ENCODE measurements at places on chromosomes 11 and 22.

DNA sequence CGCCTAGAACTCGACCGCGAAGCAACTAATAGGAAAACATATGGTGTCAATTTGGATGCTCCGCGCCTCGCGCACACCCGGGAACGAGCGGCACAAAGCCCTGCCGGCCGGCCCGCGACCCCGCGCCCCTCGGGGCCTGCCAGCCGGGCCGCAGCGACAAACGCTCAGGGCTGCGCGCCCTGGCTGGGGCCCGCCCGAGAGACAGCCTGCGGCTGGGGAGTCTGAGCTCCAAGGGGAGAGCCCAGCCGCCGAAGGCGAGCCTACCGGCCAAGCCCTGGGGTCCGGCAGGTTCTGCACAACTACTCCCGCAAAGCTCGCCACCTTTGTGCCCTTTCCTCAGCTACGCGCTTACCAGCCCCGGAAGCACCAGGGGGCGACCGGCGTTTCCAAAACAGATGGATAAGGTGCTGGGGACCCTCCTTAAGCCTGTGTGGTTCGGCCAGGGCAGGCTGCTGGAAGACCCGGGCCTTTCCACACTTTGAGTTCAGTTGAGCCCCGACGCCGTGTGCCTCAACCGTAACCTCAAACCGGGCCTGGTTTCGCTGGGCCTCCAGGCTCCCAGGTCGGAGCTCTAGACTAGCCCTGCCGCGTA lies 6.0 kb downstream of the PAX6 start:
- no peak for DNase-seq

DNA sequence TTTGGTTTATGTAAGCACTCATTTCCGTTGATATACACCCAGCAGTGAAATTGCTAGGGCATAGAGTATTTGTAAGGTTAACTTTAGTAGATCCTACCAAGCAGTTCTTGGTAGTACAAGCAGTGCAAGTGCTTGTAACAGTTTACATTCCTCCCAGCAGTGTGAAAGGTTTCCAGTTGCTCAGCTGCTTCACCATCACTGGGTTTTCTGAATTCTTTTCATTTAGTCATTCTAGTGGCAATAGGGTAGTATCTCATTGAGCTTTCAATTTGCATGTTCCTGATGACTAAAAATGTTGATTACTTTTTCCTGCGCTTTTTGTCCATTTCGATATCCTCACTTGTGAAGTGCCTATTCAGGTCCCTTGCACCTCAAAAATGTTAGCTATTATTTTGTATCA lies 34.3 kb downstream of the ZNF202 start:
- DNase-seq = no peak

DNA sequence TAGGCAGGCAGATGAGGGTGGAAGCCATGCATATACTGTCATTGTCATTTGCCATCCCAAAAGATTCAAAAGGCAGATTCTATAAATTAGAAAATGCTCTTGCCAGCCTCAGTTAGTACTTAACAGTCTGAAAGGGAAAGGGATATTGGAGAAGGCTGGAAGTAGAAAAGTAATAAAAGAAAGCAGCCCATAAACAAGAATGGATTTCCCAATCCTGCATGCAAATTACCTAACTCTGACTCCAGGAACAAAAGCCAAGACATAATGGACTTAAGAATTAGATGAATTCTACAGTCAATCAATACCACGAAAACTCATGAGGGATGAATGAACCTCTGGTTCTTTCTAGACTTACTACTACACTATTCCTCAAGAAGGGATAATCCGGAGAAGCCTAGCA lies 5.9 kb downstream of the PAK1 start:
- DNase-seq = no peak

- peak; percentile 16 for DNase-seq
These were observed 35.0 kb upstream of the OR9G4 start for GRCh38 chr11:56783448-56784041.

GRCh38 chr22:36946421-36947158 lies 33.2 kb downstream of the CSF2RB start:
- DNase-seq = no peak

DNA sequence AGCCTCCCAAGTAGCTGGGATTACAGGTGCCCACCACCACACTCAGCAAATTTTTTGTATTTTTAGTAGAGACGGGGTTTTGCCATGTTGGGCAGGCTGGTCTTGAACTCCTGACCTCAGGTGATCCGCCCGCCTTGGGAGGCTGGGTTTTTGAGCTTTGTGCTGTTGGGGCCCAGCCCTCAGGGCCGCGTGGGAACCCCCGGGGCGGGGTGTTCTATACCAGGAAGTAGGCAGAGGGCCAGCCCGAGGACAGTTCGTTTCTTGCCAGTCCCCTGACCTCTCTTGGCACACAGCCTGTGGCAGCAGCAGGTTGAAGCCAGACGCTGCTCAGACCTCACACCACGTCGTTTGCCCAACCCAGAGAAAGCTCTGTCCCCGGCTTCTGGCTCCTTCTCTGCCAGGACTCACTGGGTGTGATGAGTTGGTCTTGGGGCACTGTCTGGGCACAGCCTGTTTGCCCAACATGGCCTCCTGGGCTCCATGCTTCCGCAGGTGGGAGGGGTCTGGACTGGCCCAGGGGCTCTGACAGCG lies 24.9 kb upstream of the CHKA start:
- DNase-seq = no peak

GRCh38 chr11:2312232-2313042 lies 10.6 kb downstream of the TSPAN32 start:
- DNase-seq = peak; percentile 59

DNA sequence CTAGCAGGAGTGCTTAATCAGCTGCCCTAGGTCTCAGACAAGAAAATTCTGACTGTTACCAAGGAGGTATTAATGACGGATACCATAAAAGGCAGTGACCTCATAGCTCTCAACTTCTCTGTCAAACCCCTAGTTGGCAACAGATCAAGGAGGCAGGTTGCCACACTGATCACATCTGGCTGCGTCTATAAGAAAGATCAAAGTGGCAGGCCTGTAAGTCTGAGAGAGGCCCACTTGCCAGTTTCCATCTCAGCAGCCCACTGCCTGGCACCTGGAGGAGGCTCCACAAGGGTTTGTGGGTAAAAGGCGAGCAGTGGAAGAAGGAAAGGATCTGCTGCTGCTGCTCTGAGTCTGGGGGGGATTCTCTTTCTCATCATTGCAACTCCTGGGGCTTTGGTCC lies 239.6 kb upstream of the MPPED2 start:
- no peak for DNase-seq

DNA sequence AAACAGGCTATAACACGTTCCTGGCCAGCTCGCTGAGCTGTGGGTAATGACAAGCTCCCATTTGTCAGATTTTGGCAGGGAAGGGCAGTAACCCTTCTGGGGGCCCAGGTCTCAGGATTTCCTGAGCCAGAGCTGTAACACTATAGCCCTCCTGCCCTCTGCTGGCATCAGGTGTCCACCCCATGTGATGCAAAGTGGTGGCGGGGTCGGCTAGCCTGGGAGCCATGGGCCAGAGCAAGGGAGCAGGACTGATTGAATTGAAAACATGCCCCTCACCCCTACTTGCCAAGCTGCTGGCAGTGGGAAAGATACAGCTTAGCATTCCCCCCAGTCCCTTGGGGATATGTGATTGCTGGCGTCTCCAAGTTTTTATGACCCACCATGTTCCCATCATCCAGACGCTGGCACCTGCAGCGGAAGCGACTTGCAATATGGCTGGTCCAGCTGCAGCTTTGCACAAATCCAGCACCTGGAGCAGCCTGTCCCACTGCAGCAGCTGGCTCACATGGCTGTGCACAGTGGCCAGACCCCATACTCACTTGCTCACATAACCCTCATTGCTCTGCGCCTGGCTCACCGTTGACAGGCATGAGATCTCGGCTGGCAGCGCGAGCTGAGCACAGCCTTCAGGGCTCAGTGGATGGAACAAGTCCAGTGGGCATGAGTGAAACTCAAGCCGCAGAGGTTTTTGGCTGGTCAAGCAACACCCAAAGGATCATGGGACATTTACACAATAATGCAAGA lies 1147.8 kb downstream of the JRKL start:
- no peak for DNase-seq

GRCh38 chr11:77051511-77051910 lies 15.3 kb upstream of the CAPN5 start:
- DNase-seq = no peak

- no peak for DNase-seq
These were observed 48.4 kb upstream of the POLD3 start for GRCh38 chr11:74543991-74544390.

GRCh38 chr22:38727123-38727522 lies 21.4 kb downstream of the GTPBP1 start:
- DNase-seq = no peak

- no peak for DNase-seq
These were observed 27.9 kb downstream of the ARRB1 start for GRCh38 chr11:75323609-75324008.

DNA sequence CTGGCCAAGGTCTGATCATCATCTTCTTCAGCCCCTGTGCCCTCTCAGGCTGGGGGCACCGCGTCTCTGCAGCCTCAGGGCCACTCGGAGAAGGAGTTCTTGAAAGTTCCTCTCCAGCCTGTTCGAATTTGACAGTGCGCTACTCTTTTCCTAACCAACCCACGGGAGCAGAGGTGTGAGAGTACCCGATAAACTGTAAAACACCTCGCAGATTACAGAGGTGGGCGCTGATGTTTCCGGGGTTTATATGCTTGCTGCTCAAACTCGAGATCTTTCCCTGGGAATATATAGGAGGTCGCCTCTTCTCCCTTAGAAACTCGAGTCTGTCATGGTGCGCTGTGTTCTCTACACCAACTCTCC lies 515 bp downstream of the CTR9 start:
- DNase-seq = no peak

GRCh38 chr11:126494831-126495230 lies 139.3 kb downstream of the ST3GAL4 start:
- no peak for DNase-seq

- DNase-seq = no peak
These were observed 7.8 kb downstream of the LARGE2 start for GRCh38 chr11:45930031-45930794.

- DNase-seq = no peak
These were observed 1376.4 kb downstream of the TBC1D22A start for GRCh38 chr22:48138855-48139254.

DNA sequence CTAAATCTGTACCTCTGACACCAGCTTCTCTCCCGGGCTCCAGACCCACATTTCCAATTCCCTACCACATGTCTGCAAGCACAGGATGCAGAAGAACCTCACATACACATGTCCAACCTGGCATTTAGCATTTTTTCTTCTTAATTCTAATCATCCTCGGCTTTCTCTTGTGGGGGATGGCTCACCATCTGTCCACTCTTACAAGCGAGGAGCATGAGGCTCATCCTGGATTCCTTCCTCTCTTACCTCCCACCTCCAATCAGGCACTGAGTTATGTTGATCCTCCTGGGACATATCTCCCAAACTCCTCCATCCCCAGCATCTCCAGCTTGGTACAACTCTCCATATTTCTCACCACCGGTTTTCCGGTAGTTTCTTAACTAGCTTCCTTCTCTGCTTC lies 149.8 kb upstream of the LARGE1 start:
- no peak for DNase-seq

GRCh38 chr11:75388386-75389275 lies 10.7 kb upstream of the RPS3 start:
- peak; percentile 83 for DNase-seq

DNA sequence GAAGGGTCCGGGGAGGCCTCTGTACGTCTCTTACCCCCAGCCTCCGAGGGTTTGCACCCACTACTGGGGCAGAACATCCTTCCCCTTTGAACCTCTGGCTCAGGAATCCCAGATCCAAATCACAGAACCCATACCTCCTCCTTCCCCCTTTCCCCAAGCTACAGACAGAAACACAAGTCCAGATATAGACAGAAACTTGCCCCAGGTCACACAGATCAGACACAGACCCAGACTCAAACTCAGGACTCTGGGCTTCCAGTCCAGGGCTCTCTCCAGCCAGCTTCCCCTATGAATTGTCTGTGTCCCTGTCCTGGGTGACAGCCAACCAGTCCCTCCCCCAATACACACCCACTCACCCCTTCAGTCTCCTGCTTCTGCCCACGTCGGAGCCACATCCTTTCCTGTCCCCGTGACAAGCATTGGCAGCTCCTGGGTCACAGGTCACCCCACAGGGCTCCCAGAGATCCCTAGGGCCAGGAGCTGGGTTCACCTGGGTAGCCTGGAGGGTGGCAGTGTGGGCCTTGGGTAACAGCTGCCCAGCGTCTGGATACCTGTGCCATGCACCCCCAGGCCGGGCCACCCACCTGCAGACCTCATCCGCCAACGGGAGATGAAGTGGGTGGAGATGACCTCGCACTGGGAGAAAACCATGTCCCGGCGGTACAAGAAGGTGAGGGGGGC lies 772 bp downstream of the TBC1D10C start:
- DNase-seq = no peak

DNA sequence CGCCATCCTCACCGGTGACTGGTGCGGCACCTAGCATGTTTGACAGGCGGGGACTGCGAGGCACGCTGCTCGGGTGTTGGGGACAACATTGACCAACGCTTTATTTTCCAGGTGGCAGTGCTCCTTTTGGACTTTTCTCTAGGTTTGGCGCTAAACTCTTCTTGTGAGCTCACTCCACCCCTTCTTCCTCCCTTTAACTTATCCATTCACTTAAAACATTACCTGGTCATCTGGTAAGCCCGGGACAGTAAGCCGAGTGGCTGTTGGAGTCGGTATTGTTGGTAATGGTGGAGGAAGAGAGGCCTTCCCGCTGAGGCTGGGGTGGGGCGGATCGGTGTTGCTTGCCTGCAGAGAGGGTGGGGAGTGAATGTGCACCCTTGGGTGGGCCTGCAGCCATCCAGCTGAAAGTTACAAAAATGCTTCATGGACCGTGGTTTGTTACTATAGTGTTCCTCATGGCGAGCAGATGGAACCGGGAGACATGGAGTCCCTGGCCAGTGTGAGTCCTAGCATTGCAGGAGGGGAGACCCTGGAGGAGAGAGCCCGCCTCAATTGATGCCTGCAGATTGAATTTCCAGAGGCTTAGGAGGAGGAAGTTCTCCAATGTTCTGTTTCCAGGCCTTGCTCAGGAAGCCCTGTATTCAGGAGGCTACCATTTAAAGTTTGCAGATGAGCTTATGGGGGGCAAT lies 1.1 kb downstream of the NEAT1 start:
- DNase-seq = no peak

DNA sequence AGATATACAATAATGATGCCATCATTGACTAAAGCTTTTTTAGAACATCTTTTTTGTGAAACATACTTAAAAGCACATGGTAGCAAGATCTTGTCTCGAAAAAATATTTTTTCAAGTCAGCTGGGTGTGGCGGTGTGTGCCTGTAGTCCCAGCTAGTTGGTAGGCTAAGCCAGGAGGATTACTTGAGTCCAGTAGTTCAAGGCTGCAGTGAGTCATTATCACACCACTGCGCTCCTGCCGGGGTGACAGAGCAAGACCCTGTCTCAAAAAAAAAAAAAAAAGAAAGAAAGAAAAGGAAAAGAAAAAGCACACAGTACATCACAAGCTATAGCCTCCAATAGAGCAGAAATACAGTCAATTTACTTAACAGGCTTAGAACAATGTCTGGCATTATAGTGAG lies 37.0 kb downstream of the ENTHD1 start:
- no peak for DNase-seq

GRCh38 chr11:39732001-39732400 lies 1727.5 kb downstream of the LRRC4C start:
- no peak for DNase-seq
